ENCODE measurements at places on chromosomes 3 and 15.

- DNase-seq, result no peak
These were observed 52.1 kb downstream of the BSN start for GRCh38 chr3:49606427-49606826.

GRCh38 chr15:78155355-78155939 is 6.3 kb downstream of the IDH3A start:
- no peak for DNase-seq

DNA sequence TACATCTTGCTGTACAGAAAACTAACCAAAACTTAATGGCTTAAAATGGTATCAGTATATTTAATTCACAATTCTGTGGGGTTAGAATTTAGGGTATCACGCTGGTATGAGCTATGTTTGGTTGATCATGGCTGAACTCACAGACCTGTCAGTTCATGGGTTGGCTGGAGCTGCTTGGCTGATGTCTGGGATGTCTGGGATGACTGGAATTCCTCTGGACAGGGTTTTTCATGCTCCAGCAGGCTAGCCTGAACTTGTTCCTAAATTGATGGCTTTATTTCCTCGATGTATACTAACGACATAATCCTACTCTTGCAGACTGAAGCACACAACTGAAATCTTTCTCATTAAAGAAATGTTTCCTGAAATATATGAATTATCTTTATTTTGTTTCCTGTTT is 338.9 kb upstream of the GBE1 start:
- peak; percentile 14 for DNase-seq

DNA sequence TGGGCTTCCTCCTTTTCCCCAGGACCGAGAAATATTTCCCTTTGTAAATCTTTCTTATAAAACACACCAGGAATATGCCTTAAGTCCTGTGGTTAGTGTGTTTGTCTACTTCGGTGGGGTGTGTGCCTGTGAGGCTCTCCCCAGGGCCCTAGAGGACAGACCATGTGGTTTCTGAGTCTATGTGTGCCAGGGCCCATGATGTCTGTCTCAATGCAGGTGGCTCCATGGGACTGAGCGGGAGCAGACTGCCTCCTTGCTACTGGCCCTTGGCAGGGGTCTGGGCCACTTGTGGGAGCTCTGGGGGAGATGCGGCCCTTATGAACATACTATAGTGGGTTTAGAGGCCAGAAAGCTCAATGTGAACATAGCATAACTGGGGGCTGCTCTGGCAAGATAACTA is 37.6 kb downstream of the SCN5A start:
- no peak for DNase-seq
